EH (cell line): ENCODE measurements at places on chromosomes 7 and 10.

- no peak for DNase-seq
Observed at GRCh38 chr10:16519908-16520861, 1.5 kb downstream of the C1QL3 start.

- DNase-seq: peak; percentile 97
Observed at GRCh38 chr10:58157076-58157766, 110.5 kb downstream of the IPMK start.

GRCh38 chr10:111392159-111392558, 315.3 kb downstream of the ADRA2A start:
- peak; percentile 76 for DNase-seq

DNA sequence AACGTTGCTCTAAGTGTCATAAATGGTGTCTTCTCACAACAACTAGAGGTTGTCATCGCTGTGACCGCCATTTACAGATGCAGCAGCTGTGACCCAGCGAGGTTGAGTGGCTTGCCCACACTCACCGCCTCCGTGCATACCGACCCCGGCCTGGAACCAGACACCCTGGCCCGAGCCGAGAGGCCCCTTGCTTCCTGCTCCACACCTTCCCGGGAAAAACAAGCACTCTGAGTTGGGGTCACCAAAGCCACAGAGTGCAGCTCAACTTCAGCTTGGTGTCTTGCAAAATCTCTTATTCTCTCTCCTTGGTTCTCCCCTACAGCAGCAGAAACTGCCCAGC, 115.7 kb upstream of the PPP2R2D start:
- no peak for DNase-seq

GRCh38 chr10:1873661-1874315, 136.5 kb upstream of the ADARB2 start:
- DNase-seq: no peak

DNA sequence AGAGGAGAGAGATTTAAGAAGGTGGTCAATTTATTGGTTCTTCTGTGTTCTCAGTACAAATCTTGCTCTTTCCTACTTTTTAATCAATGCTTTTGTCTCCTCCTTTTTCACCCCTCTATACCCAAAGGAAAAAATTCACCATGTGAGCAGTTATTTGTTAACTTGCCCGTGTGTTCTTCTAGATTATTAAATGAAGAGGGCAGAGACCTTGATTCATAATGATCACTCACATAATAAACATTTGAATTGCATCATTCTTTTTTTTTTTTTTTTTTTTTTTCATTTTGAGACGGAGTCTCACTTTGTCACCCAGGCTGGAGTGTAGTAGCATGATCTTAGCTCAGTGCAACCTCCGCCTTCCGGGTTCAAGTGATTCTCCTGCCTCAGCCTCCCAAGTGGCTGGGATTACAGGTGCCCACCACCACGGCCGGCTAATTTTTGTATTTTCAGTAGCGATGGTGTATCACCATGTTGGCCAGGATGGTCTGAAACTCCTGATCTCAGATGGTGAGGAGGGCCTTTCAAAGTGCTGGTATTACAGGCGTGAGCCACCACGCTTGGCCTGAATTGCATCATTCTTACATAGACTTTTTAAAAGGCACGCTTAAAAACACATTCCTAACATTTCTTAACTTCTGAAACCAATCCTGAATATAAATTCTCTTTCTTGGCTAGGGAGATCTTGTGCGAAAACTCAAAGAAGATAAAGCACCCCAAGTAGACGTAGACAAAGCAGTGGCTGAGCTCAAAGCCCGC, 3.6 kb downstream of the GARS1 start:
- DNase-seq: peak; percentile 46

- DNase-seq: no peak
Observed at GRCh38 chr7:32415519-32415918, 74.7 kb downstream of the LSM5 start.

- no peak for DNase-seq
Observed at GRCh38 chr10:19577381-19577780, 238.9 kb upstream of the PLXDC2 start.

DNA sequence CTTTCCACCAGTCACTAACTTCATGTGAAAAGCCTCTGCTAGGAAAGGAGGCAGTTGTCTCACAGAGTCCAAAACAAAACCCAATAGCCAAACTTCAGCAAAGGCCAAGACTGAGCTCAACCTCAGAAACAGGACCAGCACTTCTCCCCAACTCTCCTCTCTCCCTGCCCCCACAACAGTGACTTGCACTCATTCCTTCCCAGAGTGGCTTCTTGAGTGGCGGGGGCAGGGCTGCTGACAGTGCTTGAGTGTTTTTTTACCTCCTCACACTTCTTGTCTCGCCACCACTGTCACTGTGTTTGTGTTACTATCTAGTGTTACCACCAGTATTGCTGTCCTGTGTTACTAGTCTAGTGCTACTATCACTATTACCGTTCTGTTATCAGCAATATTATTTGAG, 206.8 kb downstream of the KLF6 start:
- DNase-seq: no peak

DNA sequence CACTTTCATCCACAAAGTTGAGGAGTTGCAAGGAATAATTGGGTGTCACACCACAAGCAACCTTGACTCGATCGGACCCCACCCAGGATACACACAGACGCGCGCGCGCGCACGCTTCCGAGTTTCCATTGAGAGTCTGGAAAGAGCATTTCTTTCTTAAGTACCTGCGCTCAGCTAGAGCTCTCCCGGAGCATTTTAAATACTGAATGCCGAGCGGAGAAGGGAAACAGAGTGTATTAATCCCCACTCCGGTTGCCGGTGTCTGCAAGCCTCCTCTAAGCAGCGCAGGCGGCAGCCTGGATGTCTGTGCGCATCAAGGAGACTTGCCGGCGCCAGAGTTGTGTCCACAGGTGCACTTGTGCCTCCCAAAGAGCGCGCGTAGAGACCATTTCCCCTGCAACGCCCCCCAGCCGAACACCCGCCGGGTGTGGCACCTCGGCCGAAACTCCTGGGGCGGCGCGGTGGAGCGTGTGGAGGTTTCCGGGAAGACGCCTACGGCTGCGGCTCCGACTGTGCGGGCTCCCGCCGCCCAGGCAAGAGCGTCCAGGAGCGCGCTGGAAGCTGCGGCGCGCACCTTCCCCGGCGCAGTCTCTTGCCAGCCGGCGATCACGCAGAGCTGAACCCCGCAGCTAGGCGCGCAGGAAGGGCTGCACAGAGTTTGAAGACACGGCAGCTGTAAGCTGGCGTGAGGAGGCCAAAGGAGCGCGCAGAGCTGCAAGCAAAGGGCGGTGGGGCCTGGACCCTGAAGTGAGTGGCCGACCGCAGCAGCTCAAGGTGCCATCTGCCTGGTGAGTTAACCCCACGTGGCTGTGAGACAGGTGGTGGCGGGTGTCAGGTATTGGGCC, 1.1 kb upstream of the FEZF1 start:
- no peak for DNase-seq

- peak; percentile 84 for DNase-seq
Observed at GRCh38 chr10:79268161-79268601, 79.1 kb upstream of the PPIF start.

- DNase-seq: no peak
Observed at GRCh38 chr10:98328163-98328562, 60.2 kb upstream of the LOXL4 start.

DNA sequence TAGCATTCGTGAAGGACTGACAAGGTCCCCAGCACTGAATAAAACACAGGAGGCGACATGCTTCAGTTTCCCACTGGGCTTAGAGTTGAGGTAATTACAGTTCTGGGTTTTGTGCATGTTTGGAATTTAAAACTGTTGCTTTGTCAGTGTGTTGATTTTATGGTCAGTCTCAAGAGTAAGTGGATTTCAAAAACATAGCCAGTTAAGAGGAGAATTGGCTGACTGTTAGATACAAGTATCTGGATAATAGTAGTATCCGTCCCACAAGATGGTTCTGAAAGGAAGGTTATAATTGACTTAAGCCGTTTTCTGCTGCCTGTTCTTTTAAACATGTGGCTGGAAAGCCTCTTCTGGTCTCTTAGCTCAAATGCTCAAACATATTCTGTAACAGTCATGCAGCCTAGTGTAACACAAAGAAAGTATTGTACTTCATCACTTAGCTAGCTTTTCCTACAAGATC, 170.9 kb downstream of the POLR1F start:
- no peak for DNase-seq

DNA sequence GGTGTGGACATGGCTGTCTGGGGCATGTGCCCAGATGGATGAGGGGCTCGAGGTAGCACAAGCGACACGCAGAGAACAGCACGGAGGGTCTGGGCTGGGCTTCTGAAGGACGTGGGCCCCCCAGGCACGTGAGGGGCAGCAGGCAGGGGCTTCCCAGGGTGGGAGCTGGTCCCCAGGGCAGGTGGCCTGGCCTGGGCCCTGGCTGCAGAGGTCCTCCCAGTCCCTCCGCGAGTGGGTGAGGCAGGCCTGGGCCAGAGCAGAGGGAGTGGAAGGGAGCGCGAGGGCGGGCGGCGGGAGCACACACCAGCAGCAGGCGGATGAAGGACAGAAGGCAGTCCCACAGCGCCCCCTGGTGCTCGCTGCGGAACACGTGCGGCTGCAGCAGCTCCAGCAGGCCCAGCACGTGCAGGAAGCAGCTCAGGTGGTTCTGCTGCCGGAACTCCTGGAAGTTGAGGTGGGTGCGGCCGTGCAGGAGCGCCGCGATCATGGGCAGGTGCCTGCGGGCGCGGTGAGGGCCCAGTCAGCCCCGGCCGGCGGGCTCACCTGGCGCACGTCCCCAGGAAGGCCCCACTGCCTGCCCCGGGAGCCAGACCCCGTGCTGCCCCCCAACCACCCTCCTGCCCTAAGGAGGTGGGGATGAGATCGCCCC, 14.7 kb upstream of the MICALL2 start:
- peak; percentile 83 for DNase-seq

DNA sequence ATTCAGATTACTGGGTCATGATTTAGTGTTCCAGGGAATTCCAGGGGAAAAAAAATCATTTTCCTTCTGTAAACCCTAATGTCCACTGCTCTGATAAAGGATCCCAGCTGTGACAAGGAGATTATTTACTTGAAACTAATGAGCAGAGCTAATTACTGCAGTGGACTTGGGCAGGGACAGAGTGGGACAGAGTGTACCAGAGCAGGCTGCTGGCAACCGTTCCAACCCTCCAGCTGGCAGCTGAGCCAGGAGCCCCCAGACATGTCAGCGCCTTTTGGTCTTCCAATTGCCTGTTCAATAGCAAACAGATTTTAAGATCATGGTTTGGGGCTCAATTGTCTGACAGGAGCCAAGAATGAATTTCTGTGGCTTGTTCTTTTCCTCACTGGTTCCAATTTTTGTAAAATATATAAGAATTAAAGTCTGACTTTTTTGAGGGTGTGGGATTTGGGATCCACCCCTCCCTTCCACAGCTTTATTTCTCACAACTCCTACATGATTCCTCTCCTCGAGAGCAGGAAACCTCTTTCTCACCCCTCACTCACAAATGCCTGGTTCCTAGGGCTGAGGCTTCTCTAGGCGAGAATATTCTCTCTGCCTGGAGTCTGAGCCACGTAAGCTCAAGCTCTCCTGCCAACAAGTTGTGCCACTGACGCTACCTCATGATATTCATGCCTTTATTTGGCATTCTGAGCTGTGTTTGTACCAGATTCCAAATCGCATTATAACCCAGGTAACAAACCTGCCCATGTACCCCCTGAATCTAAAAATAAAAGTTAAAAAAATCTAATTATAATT, 20.6 kb upstream of the FAM180A start:
- DNase-seq: no peak

- peak; percentile 91 for DNase-seq
Observed at GRCh38 chr10:24465891-24466818, 257.2 kb downstream of the KIAA1217 start.

- DNase-seq: peak; percentile 51
Observed at GRCh38 chr10:26463986-26464385, 25.8 kb downstream of the APBB1IP start.

DNA sequence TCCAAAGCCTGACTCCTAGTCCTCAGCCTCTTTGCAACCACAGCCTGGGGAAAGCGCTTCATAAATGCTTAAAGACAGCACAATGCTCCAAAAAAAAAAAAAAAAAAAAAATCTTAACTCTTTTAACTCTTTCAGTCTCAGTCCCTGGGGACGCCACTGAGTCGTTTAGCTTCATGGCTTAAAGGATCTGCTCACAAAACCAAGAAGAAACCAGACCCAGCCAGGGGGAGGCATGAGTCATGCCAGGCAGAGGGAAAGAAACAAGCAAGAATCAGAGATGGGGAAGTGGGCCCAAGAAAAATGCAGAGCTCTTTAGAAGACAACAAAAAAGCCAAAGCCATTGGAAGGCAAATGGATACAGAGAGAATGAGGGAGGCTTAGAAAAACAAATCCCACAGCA, 32.5 kb upstream of the DOCK1 start:
- peak; percentile 28 for DNase-seq

GRCh38 chr7:127997226-127997922, 33.9 kb downstream of the LRRC4 start:
- peak; percentile 68 for DNase-seq

DNA sequence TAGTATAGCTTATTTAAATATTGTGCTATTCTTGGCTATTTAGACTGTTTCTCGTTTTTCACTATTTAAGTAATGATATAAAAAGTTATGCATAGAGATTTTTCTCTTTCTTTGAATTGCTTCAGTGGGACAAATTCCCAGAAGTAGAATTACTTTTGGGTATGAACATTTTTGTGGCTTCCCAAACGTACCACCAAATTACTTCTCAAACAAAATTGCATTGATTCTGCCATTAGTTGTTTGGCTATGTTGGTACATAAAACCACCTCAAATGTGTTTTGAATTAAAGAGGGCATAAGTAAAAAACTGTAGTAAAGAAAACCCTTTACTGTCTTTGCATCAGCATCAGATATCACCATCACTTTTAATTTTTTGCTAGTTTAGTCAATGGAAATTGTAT, 31.0 kb downstream of the AKR1B1 start:
- DNase-seq: no peak

DNA sequence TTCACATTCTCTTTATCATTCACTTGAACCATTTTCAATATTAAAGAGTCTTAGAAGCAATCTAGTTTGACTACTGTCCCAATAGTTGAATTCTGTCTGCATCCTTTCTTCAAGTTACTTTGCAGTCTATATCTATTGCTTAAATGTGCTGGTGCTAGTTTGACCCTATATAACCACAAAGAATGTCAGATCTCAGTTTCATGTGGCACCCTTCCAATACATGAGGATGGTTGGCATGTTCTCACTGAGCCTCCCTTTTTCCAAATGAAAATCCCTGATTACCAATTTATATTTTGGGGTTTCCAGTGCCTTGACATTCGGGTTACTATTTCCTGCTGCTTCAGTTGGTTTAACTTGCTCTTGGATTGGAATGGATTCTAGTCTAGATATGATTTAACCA, 292.7 kb downstream of the EXOC4 start:
- DNase-seq: peak; percentile 66

- DNase-seq: no peak
Observed at GRCh38 chr7:159047536-159047935, 97.1 kb downstream of the VIPR2 start.

DNA sequence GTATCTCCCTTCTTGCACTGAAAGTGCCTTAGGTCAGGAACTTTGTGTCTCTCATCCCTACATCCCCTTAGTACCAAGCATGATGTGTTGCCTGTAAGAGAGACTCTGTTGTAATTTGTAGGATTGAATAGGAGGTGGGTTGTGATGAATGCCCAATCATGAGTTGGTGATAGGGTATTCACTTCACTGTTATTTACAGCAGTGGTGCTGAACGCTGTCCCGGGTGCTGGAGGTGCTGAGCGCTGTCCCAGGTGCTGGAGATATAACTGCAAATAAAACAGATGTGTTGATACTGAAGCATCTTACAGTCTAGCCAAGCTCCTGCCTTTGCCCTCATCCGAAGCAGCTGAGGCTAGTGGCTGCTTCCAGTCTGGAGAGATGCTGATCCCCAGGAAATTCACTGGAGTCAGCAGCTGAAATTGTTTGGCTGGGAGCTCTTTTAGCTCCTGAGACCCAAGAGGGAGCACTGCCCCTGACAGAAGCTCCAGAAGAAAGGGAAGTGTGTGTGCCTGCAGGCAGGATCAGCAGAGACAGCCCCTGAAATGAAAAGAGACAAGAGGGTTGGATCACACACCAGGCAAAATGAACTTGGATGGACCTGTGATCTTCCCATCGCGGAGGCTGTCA, 183.4 kb downstream of the SORCS3 start:
- peak; percentile 35 for DNase-seq
